ENCODE measurements at places on chromosomes 3 and 15. TPM values are rescaled to one million over a fixed set of nuclear protein-coding genes. Genes with fewer than 3 reads are reported as not detected.
A peak's percentile ranks its signal among the peaks of the same experiment; 100 is the strongest.

Gene C2CD4A
- total RNA-seq: not detected

Gene KCNMB3
- total RNA-seq: 0.52 TPM

Gene XCR1
- 0.07 TPM for total RNA-seq

Gene CFAP20DC
- 1.6 TPM for total RNA-seq

Gene UPK1B
- not detected for total RNA-seq

Gene DNAH12
- total RNA-seq: 0.11 TPM

Gene MEF2A
- total RNA-seq: 23.4 TPM

GRCh38 chr15:75107908-75108838 is 84.8 kb downstream of the PPCDC start:
- peak; percentile 81 for DNase-seq

GRCh38 chr3:39098473-39099000 is 8.9 kb downstream of the GORASP1 start:
- DNase-seq: no peak

DNA sequence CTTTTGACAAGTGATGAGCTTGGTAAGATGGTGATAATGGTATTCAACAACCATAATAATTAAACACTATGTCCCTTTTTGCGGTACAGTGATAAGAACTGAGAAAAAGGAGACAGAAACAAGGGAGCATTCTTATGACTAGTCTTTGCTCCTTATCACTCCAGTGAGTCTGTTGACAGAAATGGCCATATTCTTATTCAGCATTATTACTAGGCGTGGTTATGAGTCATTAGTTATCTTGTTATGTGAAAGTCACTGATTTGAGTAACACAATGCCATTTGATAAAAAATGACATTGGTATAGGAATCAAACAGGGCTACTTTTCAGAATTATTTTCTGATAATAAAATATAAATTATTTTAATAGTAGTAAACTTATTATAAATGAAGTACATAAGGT is 193.5 kb downstream of the C3orf38 start:
- no peak for DNase-seq

- no peak for DNase-seq
Observed at GRCh38 chr15:48642795-48643194, 2.7 kb downstream of the FBN1 start.

GRCh38 chr15:81950841-81951414 is 94.9 kb downstream of the MEX3B start:
- no peak for DNase-seq

DNA sequence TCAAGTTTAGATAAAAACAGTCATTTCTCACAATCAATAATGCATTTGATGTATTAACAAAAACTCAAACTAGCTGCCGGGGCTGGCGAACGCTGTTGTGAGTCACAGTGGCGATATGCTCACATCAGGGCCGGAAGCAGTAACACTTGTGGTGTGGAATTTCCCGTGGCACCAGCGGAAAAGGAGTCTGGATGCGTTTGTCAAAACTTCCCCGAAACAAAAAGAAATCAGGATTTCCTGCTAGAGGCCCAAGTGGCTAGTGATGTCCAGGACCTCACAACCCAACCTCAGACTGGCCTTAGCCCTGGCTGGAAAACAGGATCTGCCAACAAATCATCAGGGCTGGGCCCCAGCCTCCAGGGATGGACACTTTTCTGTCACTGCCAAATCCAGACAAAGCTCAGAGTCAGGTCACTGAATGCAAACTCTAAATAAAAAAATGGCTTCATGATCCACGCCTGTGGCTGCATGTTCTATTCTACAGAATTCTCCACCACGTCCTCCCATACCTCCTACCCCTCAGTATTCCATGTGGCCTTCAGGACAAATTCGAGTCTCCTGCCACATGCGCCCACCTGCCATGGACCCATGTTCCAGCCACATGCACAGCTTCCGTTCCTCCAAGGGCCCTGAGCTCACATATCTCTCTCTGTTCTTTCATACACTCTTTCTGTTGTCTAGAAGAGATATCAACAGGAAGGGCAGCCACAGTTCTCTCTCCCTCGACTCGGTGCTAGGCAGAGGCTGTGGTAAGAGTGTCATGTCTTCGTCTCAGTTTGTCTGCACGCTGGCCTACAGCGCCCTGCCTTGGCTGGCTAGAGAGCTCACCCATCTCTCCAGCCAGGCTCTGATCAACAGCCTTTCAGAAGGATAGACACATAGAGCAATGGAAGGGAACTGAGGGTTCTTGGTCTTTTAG is 35.4 kb downstream of the EHD4 start:
- peak; percentile 71 for DNase-seq

DNA sequence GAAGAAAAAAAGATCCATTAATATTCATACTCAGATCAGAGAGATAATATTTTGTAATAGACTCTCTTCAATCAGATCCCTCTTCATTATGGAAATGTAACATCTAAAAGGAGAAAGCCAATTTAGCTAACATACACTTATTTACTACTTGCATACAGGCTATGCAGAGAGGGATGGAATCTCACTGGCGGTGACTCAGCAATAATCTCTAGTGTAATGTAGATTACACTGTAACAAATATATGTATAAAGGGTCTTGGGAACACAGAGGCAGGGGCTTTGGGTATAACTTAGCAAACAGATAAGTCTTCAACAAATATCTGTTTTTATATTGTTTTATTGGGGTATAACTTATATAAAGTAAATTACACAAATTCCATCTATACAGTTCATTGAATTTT is 69.6 kb downstream of the CGNL1 start:
- DNase-seq: no peak

GRCh38 chr3:50687127-50687751 is 12.5 kb downstream of the DOCK3 start:
- DNase-seq: no peak

GRCh38 chr3:128515967-128516366 is 23.0 kb upstream of the GATA2 start:
- DNase-seq: no peak

- no peak for DNase-seq
Observed at GRCh38 chr15:62394079-62394478, 229.0 kb upstream of the C2CD4B start.

DNA sequence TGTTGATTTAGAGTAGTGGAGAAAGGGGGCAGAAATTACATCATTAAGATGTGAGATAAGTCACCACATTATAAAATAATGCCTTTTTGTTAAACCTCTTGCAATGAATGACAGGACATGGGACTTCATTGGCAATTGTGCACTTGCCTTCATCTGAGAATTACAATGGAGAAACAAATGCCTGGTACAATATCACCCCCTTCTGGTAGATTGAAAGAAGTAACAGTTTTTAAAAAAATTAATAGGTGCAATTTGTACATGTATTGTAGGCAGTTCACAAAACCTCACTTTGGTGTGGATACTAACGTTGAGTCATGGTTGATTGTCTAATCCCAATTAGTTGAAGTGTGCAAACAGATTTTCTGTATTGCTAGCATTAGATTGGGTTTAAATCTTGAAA is 4.6 kb upstream of the P2RY14 start:
- no peak for DNase-seq

GRCh38 chr3:198028718-198029117 is 68.7 kb downstream of the LMLN start:
- no peak for DNase-seq

GRCh38 chr3:171132873-171133272 is 106.4 kb upstream of the SLC2A2 start:
- DNase-seq: no peak

GRCh38 chr3:13642597-13642996 is 93.7 kb downstream of the FBLN2 start:
- DNase-seq: no peak

- peak; percentile 86 for DNase-seq
Observed at GRCh38 chr3:38039101-38039898, at the start of gene DLEC1. TSS of gene DLEC1 (plus strand) at chr3:38039208. CDS start at chr3:38039226, 18 bp downstream.

- DNase-seq: no peak
Observed at GRCh38 chr15:90421527-90421926, 33.5 kb downstream of the IQGAP1 start.

- no peak for DNase-seq
Observed at GRCh38 chr3:63926309-63926708, 14.1 kb upstream of the SCAANT1 start.

DNA sequence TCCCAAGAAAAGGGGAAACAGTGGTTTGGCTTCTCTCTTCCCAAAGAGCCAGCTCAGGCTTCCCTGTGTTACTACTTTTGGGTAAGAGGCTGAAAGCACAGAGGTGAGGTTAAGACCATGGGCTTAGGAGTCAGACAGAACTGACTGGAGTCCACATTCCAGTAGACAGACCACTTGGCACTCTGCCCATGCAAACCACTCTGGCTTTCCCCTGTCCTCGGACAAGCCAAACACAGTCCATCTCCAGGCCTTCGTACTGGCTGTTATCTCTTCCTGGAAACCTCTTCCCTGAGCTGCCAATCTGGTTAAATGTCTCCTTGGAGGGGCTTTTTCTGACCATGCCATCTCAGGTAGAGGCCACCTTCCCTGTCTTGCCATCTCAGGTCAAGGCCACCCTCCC is 53.1 kb upstream of the FAM3D start:
- no peak for DNase-seq

GRCh38 chr15:41511899-41512369 is 1.7 kb downstream of the LTK start:
- no peak for DNase-seq

DNA sequence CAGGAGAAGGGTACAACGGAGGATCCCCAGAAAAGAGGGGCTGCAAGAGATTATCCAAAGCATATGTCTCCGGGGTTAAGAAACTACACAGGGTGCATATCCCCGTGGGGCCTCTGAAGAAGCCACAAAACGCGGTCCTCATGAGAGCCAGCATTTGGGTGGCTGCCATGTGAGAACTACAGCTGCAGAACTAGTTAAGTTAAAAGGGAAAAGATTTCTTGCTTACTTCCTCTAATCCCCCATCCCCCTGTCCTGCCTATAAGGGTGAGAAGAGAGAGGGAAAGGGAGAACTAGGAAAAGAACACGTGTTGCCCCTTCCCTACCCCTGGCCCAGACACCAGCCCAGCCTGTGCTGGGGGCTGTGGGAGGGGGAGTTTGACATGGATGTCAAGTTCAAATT is 70.4 kb upstream of the PCSK6 start:
- no peak for DNase-seq

DNA sequence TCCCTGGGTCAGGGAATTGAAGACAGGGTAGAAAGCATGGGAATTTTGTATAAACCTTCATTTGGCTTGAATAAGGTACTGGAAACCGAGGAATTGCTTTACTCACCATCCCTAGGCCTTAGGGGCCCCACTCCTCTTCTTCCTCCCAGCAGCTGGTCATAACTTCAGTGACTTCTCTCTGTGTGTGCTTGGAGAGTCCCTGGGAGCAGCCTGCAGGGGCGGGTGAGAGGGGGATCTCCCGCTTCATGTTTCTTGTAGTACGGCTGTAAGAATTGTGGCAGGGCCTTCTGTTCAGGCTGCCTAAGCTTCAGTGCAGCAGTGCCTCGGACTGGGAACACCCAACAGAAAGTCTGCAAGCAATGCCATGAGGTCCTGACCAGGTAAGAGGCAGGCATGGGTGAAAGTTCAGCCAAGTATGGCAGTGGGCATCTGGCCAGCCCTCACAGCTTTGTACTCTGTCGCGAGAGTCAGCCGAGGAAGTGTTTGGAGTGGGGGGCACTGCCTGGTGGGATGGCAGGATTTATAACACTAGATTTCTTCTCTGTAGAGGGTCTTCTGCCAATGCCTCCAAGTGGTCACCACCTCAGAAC is 1.7 kb upstream of the DNAJC17 start:
- no peak for DNase-seq
